OCI-LY7 (cell line): ENCODE measurements at places on chromosomes 11 and 22.
A peak's percentile ranks its signal among the peaks of the same experiment; 100 is the strongest.

- DNase-seq, result no peak
These were observed 42.3 kb upstream of the DKK3 start for GRCh38 chr11:12050470-12051286.

DNA sequence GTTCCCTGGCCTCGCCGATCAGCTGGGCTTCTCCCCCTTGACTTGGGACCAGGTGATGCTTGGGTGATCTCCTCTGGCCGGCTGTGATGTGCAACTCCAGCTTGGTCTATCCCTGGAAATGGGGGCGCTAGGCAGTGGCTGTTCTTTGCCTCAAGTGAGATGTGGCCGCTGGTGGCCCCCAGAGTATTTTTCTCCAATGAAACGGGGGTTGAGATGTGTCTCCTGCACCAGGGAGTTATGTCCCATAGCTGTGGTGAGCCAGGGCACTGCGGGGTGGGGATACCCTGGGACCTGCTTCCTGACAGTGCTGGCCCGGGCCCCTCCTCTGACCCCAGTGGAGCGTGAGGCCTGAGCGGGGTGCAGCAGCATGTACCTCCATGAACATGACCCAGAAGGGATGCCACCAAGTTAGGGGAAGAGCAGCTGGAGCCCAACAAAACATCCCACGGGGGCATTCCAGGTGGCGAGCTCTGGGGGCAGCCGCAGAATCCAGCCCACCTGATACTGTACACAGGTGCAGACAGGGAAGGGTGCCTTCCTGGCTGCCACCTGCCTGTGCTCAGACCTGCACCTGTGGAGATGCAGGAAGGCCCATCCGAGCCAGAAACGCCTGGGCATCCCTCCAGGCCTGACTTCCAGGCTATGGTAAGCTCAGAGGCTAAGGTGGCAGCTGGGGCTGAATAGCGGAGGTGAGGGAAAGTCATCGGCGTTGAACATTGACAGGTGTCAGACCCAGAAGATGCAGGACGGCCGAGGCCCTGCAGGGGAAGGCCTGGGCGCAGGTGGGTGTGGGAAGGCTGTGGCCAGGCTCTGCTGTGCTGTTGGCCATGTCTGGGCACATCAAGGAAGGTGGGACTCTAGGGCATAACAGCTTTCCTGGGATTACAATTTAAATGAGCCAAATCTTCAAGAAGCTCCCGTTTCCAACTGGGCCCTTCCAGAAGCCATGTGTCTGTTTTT is 97.3 kb downstream of the CTTN start:
- no peak for DNase-seq

DNA sequence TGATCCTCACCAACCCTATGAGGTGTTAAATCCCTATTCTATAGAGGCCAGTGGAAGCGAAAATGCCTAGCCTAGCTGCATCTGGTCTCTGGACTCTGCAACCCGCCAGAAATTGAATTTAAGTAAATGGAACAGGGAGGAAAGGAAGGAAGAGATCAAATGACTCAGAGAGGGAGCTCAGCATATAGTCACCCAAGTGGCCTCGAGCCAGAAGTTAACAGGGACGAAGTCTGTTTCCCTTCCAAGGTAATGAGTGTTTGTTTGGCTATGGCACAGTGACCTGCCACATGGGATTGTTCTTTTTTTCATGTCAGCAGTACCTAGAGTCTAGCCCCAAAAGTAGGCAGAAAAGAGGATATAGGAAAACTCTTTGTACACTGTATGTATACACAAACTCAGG is 66.3 kb downstream of the PAK1 start:
- no peak for DNase-seq

- DNase-seq, result no peak
These were observed 40.1 kb upstream of the CTSC start for GRCh38 chr11:88377646-88378045.

GRCh38 chr22:50061141-50061823 is 3.2 kb upstream of the TTLL8 start:
- DNase-seq, result peak; percentile 43

DNA sequence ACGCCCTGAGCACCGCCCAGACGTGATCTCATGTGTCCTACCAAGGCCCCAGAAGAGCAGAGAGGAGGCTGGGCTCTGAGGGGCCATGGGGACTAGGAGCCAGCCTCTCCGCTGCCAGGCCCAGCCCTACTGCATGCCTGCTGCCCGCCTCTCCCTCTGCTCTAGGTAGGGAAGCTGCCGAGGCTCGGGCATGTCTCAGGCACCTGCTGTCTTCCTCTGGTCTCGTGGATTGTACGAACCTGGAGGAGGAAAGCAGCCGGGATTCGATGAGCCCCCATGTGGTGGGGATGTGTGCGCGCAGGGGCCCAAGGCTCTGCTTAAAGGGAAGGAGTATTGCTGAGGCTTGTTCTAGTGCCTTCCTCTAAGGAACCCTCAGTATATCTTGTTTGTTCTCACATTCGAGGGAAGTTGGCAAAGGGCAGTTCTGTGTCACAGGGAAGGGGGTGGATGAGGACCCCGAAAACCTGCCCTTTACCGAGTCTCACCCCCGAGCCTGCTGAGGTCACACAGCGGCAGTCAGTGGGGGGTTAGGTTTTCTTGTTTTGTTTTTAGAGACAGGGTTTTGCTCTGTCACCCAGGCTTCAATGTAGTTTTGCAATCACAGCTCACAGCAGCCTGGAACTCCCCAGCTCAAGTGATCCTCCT is 21.2 kb downstream of the DAGLA start:
- DNase-seq, result peak; percentile 27

- DNase-seq, result no peak
These were observed 108.1 kb downstream of the TSPAN18 start for GRCh38 chr11:44834846-44835245.

GRCh38 chr22:17103351-17103750 is 17.8 kb downstream of the TMEM121B start:
- no peak for DNase-seq

DNA sequence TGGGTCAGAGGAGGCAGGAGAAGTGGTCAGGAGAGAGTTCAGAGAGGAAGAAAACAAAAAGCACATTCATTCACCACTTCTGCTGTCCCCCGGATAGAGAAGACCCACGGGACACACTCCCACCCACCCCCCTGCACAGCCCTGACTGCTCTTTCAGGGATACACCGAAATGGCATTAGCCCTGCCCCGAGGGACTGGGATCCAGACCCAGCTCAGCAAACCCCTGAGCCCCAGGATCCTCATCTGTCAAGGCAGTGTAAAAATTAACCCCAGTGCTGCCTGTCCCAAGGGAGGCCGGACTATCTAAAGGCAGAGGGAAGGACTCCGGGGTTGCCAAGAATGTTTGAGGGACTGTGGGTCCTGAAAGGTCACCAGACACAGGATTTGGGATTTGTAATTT is 31.2 kb downstream of the TPBGL start:
- no peak for DNase-seq

- DNase-seq, result peak; percentile 68
These were observed 98.3 kb upstream of the CHRM4 start for GRCh38 chr11:46489656-46490560.

DNA sequence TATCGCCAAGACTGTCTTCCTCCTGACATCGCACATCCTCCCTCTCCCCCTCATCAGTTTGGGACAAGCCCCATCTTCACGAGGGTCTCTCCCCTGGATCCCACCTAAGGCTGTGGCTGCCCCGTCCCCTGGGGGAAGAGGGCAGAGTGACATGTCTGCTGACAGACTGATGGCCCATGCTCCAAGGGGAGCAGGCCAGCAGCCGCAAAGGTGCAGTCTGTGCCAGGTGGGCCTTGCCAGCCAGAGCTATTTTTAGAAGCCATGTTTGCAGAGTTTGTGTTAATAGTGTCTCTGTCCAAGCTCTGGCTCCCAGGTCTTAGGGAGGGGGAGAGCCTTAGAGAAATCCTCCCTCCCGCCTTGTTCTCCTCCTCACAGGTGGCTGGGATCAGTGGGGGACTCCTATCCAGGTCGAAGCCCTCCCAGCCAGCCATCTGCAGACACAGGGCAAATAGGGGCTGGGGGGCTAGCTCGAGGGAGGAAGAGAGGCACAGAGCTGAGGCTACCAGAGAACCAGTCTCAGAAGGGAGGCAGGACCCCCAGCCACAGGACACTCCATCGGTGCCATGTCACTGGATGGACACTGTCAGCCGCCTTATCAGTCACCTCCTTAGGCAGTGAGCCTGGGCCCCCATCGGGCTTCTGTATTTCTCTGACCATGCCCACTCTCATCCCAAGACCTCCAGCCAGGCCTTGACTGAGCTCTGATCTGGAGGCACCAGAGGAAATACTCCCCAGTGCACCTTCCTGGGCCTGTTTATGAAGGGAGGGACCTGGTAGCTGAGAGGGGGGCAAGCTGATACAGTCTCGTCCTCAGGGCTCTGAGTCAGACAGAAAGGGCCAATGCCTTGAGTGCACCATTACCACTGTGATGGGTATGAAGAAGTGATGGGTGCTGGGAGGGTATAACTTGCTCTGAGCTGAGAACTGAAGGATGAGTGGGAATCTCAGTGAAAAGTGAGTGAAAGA is 49.3 kb downstream of the CHRDL2 start:
- DNase-seq, result no peak

- DNase-seq, result no peak
These were observed 27.6 kb upstream of the CD44 start for GRCh38 chr11:35111161-35112055.
